ENCODE measurements at places on chromosomes 6 and 20.

- no peak for DNase-seq
Observed at GRCh38 chr6:15350386-15351083, 104.7 kb downstream of the JARID2 start.

- DNase-seq = no peak
Observed at GRCh38 chr6:49551078-49551865, 804 bp downstream of the C6orf141 start.

GRCh38 chr6:15447546-15448267, 201.8 kb downstream of the JARID2 start:
- DNase-seq = no peak

GRCh38 chr6:41821266-41821665, 33.8 kb downstream of the TOMM6 start:
- DNase-seq = no peak

GRCh38 chr6:81241126-81242041, 511.1 kb downstream of the TENT5A start:
- DNase-seq = no peak

- DNase-seq = no peak
Observed at GRCh38 chr6:17709476-17709875, 2.8 kb upstream of the NUP153 start.

- DNase-seq = no peak
Observed at GRCh38 chr6:100730001-100730980, 150.8 kb downstream of the ASCC3 start.

DNA sequence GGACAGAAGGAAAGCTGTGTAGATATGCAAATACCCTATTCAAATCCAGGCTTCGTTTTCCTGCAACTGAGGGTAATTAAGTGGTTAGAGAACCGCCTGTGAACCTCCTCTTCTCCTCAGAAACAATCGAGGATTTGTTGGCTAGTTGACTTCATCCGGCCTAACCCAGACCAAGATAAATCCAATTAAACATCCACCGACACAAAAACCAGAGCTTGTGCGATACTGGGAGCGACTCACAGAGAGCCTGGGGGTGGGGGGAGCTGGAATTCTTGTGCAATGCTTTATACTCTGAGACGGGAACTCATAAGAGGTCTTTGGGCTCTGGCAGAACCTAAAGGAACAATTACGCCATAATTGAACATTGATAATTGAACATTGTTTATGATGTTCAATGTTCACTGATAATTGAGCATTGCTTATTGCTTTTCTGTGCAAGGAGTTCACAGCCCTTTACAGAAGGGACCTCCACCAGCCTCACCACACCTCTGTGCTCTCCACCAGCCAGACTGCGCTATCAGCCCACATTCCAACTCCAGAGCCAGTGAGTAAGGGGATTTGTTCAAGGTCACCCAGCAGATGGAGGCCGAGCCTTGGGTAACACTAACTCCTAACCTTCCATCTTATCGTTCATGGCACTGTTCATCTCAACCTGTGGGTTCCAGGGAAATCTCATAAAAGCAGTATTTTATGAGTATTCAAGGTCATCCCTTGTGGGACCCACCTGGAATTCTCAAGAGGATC, 429.6 kb upstream of the JARID2 start:
- DNase-seq = no peak

DNA sequence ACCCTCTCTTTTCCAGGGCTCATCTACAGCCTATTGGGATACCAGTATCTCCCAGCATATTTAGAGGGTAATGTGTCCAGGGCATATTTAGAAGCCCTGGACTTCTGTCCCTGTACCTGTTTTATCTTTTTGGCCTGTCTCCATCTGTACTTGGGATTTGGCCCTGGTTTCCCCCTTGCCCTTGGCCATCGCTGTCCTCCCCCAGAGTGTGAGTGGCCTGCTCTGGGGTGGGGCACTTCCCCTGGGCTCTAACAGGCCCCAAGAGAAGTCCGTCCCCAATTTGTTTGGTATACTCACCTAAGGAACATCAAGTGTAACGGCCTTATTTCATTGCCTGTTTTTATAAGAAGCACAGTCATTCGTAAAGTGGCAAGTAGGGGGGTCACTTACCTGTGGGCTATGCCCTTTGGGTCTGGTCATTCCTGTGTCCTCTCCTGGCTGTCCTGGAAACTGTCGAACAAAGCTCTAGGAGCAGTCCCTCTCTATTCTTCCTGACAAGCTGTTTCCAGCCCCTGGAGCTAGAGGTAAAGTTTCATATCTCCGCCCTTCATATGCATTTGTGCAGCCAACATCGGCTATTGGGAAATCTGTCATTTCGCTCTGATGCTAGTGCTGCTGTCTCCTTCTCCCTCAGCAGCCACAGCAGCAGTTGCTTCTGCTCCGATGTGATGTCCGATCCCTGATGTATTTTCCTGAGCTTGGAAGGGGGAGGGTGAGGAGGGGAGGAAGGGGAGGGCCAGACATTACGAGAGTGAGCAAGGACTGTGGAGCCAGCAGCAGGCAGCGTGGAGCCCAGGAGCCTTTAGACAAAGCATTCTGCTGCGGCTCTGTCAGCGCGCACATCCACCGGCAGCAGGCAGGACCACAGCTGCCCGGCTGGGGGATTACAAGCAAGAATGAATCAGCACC, 83.4 kb downstream of the TCP11 start:
- no peak for DNase-seq

DNA sequence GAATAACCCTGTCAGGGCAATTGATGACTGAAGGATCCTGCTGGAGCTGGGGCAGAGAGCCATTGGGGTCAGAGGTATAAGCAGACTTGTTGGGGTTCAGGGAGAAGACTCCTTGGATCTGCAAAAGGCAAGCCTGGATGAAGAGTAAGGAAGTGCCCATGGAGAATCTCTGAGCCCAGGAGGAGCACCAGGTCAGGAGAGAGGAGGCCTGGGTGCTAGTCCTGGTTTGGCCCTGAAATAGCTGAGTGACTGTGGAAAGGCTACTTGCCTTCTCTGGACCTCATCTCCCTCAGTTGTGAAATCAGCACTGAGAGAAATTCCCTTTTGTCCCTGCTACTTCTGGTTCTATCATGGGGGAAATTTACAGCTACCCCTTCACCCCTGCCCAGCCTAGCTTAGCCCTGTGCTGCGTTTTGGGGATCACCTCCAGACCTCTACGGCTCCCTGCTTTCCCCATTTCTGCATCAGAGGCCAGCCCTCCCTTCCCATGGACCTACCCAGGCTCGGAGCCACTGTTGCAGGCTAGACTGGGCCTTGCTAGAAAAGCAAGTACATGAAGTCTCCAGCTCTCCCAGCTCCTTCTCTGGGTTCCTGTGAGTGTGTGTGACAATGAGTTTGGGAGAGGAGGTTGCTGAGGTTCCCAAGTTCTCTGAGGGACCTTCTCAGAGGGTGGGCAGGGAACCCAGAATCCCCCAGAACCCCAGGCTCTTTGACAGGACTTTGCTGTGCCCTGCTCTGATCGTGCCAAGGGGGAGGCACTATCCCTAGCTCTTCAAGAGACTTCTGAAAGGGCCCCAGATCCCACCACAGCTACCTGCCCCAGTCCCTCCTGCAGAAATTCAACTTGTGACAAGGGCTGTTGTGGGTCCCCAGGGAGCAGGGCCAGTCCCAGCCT, 2.3 kb upstream of the NCR2 start:
- DNase-seq = no peak

GRCh38 chr6:64777941-64778785, 928.9 kb downstream of the EYS start:
- DNase-seq = no peak

GRCh38 chr6:162976141-162976540, 248.4 kb downstream of the PACRG start:
- no peak for DNase-seq

- DNase-seq = no peak
Observed at GRCh38 chr6:33458676-33459075, 4.3 kb downstream of the ZBTB9 start.

DNA sequence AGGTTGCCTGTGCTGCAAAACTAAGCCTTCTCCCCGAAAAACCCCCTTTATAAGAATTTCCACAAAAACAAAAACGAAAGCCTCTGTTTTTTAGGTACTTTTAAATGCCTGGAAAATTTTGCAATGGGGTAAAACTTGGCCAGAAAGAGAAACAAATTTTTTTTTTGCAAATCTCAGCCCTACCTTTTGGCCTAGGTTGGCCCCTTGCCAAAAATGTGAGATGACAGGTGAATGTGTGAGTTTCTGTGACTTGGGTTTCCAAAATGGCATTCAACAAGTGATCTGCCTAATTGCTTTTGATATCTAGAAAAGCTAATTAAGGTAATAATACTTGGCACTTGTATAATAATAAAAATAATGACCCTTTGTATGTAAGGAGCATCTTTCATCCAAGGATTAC, 48.4 kb downstream of the MAFB start:
- no peak for DNase-seq

GRCh38 chr6:2179241-2179640, 66.2 kb downstream of the GMDS start:
- no peak for DNase-seq

DNA sequence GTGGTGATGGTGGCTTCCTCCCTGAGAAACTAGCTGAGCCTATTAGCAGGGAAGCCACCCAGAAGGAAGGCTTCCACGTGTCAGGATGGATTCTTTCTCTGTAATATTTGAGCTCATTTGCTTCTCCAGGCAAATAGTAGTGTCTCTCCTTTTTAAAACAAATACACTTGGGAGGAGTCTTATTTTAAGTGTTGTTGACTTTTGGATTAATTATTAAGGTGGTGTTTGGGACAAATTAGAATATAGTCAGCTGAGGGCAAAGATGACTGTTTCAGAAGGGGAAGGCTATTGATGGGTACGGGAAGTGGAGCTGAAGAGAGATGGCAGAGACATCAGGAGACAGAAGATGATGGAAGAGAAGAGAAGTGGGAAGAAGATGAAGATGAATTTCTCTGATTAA, 119.8 kb upstream of the PHACTR1 start:
- no peak for DNase-seq

- no peak for DNase-seq
Observed at GRCh38 chr6:147035886-147036285, 168.3 kb upstream of the STXBP5 start.

GRCh38 chr6:31396422-31397152, 6.8 kb upstream of the MICA start:
- peak; percentile 18 for DNase-seq

DNA sequence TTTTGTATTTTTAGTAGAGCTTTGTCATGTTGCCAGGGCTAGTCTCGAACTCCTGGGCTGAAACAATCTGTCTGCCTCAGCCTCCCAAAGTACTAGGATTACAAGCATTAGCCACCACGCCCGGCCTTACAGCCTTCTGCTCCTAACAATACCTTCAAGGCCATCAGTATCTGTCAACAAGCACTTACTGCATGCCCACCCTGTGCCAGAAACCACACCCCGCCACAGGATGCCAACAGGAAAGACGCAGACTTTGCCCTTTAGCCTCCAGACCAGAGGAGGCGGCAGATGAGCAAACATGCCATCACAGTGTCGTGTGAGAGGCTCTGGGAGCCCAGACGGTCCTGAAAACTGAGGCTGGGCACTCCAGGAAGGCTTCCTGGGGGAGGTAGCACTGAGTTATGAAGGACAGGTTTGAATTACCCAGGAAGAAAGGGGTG, 34.7 kb upstream of the TGM3 start:
- no peak for DNase-seq

- no peak for DNase-seq
Observed at GRCh38 chr6:90151576-90152422, 144.8 kb downstream of the BACH2 start.

GRCh38 chr6:151495380-151495779, 1.6 kb downstream of the CCDC170 start:
- DNase-seq = no peak

DNA sequence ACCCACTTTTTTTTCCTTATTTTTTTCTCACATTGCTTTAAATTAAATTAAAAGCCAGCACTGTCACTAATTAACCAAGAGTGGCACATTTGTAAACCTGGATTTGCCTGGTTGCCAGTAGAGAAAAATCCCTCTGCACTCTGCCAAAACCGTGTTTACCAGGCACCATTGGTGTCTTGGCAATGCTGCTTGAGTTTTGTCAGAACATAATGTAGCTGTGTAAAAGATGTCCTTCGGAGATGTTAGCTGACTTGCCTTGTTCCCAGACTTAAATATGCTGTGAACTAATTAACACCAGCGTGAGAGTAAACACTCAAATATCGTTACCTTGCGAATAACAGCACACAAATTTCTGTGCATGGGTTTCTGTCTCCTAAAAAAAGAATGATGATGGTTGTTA, 694.9 kb upstream of the ID4 start:
- DNase-seq = no peak

DNA sequence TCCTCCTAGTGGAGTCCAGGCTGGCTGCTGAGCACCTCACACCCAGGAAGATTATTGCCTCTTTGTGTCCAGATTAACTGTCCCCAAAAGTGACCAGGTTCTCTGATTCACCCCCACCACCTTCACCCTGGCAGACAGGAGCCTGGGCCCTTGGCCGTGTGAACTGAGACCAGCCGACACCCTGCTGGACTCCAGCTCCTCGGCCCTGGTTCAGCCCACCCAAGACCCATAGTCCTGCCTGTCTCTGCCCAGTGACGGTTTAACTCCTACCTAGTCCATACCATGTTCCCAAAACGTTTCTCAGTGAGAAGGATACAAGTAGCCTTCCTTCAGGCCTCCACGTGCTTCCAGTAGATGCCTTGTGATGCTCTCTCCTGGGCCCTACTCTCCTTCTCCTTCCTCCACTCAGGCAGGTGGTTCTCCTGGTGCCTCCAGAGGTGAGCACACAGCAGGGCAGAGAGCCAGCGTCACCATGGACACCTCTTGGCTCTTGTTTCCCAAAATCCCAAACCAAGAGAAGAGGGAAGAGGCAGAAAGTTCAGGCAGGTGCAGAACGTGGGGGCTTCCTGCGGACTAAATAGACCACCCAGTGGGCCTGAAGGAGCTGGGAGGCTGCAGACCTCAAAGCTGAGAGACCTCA, 134.4 kb upstream of the CST7 start:
- DNase-seq = no peak
